Lower leg skin (tissue), 4 donors: ENCODE measurements at places on chromosomes 13 and 19. TPM values are rescaled to one million over a fixed set of nuclear protein-coding genes. Genes with fewer than 3 reads are reported as not detected.

Gene GYS1
- 16.4 TPM for total RNA-seq

Gene TBXA2R
- 1.2 TPM for total RNA-seq

Gene KANK3
- total RNA-seq, result 16.7 TPM

Gene CDX2
- total RNA-seq, result not detected

Gene SIX5
- 14.6 TPM for total RNA-seq

Gene PALM
- 25.1 TPM for total RNA-seq

Gene DKKL1
- not detected for total RNA-seq

Gene KLK1
- total RNA-seq, result 49.9 TPM

Gene CD177
- 0.63 TPM for total RNA-seq

Gene ATP12A
- 1.7 TPM for total RNA-seq

Gene TEX26
- total RNA-seq, result not detected

Gene CYP4F2
- total RNA-seq, result 2.2 TPM

Gene ZNF90
- total RNA-seq, result 1.7 TPM

Gene NOVA2
- total RNA-seq, result 0.64 TPM

Gene EFNB2
- total RNA-seq, result 36.2 TPM

Gene ZNF433
- total RNA-seq, result 8.8 TPM

Gene ZNF628
- total RNA-seq, result 11.7 TPM

Gene ZNF837
- 11.3 TPM for total RNA-seq

Gene NALCN
- total RNA-seq, result 1.5 TPM

Gene APOC4
- not detected for total RNA-seq

Gene ATP1A3
- not detected for total RNA-seq

Gene ZNF575
- 0.88 TPM for total RNA-seq

Gene SIGLEC8
- total RNA-seq, result not detected

Gene TFDP1
- total RNA-seq, result 35.9 TPM

Gene TICAM1
- total RNA-seq, result 20.4 TPM

Gene TNFRSF19
- total RNA-seq, result 93.2 TPM

Gene CEACAM1
- 3.8 TPM for total RNA-seq

Gene NRTN
- 6.5 TPM for total RNA-seq

Gene ARHGAP33
- total RNA-seq, result 3.6 TPM

Gene KASH5
- total RNA-seq, result not detected

Gene CEACAM18
- total RNA-seq, result not detected

Gene ZNF99
- not detected for total RNA-seq

Gene MKNK2
- total RNA-seq, result 267 TPM

Gene PSMD8
- total RNA-seq, result 303 TPM

Gene PRSS57
- total RNA-seq, result 0.32 TPM

Gene RDH8
- total RNA-seq, result not detected

Gene TTYH1
- total RNA-seq, result 9.5 TPM

Gene IL27RA
- 2.7 TPM for total RNA-seq

Gene INSL3
- total RNA-seq, result not detected
